Activated gamma-delta T cell (primary cell): ENCODE measurements at places on chromosomes 13 and 19.

DNA sequence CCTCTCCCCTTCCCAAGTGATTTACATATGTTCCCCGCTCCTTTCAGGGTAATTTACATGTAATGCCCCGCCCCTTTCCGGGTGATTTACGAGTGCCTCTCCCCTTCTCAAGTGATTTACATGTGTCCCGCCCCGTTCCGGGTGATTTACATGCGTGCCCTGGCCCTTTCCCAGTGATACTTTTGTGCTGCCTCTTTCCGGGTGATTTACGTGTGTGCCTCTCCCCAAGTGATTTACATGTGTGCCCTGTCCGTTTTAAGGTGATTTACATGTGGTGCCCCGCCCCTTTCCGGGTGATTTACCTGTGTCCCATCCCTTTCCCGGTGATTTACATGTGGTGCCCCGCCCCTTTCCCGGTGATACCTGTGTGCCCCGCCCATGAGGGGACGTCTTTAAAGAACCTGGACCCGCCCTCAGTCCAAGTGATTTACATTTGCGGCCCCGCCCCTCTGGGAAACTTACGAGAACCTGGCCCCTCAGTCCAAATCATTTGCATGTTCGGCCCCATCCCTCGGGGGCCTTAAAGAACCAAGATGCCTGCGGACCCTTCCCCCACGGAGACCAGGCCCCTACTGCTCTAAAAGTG is 559 bp upstream of the LENG9 start:
- no peak for DNase-seq

DNA sequence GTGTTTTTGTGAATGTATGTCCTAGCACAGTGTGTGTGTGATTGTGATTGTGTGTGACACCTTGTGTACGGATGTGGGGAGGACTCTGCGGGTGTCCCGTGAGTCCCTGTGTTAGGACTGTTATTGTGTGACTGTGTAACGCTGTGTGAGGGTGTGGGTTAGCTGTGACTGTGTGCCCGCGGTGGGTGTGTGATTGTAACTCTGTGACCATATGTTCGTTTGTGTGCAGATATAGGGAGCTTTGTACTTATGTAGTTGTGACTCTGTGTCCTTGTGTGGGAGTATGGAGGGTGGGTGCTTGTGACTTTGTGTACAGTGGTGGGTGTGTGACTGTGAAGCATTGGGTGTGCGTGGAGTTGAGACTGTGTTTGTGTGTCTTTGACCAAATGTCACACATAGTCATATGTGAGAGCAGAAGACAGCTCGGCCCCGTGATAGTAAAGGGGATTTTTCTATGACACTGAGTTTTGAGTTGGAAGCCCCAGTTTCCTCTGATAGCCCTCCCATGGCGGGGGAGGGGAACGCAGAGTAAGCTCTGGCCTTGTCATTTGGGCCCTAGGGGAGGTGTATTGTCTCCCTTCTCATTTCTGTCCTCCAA is 949 bp upstream of the ZNF260 start:
- DNase-seq = no peak

GRCh38 chr13:23752111-23753001 is 136.8 kb downstream of the MIPEP start:
- no peak for DNase-seq

DNA sequence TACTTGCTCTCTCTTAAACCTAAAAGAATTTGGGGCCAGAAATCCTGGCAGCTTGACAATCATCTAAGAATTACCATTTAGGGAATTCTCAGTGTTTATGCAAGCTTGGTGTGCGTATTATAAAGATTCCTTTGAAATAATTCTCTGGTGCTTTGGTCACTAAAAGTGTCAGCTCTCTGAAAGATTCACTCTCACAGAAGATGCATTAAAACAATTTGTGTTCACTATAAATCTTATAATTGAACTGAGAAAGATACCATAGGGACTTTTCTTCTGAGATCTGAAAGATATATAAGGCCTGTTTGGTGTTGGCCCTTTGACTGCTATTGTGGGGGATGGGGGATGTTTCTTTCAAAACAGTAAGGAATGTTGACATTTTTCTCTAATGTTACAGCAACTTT is 27.3 kb downstream of the EPSTI1 start:
- DNase-seq = no peak

- DNase-seq = no peak
These were observed 236.0 kb downstream of the SLITRK5 start for GRCh38 chr13:87907202-87907601.

DNA sequence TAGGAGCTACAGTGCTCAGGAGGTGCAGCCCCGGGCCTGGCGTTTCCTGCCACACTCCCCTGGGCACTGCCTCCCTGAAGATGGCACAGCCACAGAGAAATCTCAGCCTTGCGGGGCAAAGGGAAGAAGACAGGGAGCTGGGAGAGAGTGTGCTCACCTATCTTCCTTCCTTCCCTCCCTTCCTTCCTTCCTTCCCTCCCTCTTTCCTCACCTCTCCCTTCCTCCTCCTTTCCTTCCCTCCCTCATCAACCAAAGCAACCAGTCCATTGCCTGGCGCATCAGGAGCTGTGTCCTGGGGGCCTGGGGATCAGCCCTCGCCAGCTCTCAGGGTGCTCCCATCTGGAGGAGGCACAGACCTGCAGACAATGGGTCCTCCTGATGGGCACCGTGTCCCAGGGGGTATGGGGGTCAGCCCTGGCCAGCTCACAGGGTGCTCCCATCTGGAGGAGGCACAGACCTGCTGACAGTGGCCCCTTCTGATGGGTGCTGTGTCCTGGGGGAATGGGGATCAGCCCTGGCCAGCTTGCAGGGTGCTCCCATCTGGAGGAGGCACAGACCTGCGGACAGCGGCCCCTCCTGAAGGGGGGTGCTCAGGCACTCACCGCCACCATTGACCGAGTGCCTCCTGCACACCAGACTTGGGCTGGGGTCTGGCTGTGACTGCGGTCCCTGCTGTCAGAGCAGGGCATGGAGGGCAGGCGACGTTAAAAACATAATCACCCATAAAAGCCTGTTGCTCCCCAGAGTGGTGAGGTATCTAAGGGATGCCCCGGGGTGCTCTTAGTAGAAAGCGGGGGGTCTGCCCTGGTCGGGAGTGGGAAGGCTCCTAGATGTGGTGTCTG is 120.2 kb downstream of the URI1 start:
- no peak for DNase-seq

- no peak for DNase-seq
These were observed 49.4 kb downstream of the ZAR1L start for GRCh38 chr13:32265726-32266125.
